ENCODE measurements at places on chromosomes 12 and 14.
A peak's percentile ranks its signal among the peaks of the same experiment; 100 is the strongest.

GRCh38 chr14:64215978-64216377 is 78.2 kb downstream of the ESR2 start:
- DNase-seq = no peak

- DNase-seq = no peak
Measured at GRCh38 chr12:43147878-43148277, 404.1 kb downstream of the ADAMTS20 start.

DNA sequence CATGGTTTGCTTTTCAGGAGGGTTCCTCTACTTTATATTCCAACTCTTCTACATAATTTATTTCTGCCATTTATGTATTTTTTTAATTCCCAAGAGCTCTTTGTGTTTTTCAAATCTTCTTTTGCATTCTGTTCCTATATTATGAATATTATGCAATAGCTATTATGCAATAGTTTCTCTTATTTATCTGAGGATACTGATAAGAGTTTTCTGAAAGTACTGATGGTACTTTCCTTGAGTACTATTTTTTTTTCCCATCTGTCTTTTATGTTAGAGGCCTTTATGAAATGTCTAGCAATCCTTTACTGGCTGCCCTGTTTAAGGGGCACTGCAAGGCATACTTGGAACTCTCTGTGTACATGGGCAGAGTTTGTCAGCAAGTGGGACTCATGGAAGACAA is 93.4 kb downstream of the SLC41A2 start:
- no peak for DNase-seq

DNA sequence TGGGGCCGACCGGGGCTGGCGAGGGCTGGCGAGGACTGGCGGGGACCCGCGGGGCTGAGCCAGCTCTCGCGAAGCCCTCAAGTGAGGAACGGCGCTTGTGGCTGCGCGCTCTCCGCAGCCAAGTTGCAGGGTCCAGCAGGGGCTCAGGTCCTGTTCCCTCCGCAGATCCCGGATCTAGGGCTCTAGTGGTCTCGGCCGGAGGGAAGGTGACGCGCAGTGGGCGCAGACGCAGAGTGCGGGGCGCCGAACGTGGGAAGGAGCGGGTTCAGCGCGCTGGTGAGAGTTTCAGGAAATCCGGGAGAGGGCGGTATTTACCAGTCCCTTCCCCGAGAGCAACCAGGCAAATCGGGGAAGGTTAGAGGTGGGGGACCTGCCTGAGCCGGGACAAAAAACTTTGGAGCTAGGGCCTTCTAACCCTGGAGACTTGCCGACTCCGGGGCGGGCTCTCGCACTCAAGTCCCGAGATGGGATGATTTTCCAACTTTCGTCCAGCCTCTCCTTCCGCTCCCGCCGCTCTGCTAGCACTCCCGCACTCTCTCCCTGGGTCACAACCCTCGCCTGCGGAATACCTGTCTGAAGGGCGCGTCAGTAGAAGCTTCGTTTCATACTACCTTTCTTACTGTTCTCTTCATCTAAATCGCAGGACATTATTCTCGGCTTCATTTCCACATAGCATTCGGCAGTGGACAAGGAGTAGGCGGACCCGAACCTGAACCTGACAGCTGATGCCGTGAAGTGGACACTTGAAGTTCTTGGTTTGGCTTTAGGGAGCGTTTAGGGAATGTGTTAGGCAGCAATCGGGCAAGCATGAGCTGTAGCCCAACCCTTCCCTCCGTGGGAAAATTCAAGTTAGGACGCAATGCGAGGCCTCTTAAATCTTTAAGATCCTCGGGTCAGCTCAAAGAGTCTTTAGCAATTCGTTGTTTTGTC is 13.6 kb upstream of the PAX9 start:
- DNase-seq = peak; percentile 67

DNA sequence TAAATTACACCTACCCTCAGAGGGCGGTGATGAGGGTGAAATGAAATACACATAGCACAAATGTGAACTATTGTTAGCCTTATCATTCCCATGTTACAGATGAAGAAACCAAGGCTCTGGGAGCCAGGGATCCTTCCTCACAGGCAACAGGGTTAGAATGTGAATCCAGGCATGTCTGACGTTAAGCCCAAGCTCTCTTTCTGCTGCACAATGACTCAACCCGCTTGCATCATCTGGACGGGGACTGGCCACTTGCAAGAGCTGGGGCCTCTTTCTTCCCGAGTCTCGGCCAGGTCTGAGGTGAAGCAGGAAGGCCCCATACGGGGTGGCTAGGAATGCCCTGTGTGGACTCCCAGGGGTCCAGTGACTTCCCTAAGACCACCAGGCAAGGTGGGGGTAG is 105.2 kb downstream of the RBM19 start:
- no peak for DNase-seq

GRCh38 chr12:124872068-124872719 is 8.5 kb upstream of the SCARB1 start:
- no peak for DNase-seq

DNA sequence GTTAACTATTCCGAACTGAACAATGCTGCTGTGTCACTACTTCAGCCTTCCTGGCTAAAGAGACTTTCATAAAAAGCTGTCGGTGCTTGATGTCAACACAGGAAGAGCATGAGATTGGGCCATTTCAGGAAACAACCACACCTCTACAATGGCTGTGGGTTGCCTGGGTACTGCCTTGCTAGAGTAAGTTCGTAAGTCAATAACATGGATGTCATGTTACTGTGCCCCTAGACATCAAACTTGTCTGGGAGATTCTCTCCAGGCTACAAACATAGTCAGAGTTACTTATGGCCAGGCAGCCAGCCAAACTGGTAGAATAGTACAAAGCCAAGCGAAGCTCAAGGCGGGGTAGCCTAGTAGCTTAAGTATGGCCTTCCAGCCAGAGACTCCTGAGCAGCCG is 23.1 kb downstream of the MAX start:
- DNase-seq = no peak

DNA sequence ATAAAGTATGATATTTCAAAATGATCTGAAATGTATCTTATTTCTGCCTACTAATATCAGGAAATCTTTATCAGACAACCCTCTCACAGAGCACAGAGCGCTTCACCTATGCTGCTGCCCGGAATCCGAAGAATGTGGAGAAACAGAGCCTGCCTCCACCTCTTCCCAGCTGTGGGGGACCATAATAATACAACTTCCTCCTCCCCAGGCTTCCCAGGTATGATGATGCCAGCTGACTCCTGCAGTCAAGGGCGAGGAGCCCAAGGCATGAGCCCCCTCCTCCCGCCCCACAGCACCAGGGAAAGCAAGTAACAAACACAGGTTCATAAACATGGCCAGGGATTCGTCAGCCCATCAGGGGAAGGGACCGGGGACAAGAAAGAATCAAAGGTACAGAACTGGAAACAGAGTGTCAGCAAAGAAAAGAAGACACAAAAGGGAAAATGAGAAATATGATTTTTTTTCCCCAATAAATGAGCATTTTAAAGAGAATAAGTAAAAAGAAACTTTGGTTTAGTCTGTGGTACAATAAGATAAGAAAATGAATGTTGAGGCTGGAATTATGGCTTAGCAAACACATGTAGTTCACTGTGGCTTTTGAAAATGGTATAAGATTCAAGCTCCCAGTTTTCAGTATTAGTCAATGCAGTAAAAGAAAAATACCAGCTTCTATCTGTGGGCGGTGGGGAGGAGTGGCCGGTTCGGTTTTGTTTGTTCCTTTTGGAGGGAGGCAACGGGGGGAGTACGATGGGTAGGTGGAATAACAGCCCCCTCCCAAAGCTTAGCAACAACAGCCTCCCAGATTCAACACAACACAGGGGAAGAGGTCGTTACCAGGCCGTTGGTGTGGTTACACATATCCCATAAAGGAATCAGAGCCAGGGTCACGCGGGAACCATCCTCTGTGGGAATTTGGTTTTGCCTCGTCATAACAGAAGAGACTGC is 68.3 kb downstream of the SETD3 start:
- no peak for DNase-seq

- DNase-seq = no peak
Measured at GRCh38 chr12:82595941-82596340, 90.8 kb upstream of the TMTC2 start.

DNA sequence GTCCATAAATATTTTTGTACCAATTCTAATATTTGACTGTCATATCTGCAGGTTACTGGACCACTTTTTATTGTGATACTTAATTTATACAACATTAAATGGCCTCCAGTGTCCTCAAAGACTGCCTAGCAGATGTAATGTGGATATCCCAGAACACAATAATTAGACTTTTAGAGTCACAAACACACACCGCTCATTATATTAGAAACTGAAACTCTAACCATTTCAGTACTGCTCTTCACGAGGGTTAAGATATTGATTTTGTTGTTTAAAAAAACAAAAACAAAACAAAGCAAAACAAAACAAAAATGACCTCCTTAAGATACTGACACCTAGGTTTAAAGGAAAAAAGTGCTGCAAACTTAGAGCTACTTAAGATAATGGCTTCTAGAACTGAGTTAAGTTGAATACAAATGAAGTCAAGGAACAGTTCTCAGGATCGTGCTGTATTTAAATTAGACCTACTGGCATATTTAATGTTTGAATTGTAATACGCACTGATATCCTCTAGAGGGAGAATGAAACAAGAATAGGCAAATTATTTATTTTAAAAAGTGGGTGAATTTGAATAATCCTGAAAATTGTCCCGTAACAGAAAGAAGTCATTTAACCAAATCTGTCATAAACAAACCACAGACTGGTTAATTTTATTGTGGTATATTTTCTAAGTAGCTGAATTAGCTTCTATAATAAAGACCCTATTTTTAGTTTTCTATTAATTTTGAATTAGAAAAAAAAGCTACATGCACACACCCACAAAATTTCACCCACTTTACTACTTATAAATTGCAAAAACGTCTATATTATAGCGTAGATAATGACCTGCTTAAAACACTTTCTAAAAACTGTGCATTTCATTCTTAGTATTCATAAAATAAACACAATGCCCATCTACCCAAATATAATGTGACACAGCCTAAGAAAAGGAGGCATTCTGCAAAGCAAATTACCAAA is 395.2 kb upstream of the DCN start:
- DNase-seq = no peak

DNA sequence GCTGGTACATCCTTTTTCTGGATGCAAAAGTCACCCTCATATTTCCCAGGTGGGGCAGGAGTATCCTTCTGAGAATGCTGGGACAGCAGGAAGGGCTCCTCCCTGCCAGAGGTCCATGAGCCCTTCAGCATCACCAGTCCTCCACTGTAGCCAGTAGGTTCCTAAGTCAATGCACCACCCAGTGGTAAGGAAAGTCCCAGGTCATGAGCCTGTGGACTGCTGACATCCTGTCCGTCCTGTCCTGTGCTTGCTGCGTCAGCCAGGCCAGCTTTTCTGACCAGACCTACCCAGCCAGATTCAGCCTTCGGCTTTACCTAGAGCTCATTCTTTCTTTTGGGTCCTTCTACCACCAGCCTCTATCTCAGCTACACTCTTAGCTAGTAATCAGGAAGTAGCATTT is 23.0 kb upstream of the ACTN1 start:
- DNase-seq = no peak

DNA sequence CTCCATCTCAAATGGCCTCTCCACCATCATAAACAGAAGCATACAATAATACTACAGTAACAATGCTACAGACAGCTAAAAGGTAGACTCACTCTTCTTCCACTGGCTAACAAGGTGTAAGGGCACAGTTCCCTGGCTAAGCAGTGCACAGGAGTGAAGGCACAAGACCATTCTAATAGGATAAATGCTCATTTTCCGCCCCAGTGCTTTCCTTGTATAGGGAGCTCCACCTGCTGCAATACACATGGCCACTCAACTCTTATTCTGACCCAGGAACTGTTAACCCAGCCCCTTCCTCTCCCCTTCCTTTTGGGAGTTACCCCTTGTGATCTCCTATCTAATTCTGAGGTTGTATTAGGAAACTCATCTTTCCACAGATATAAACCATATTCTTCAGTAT is 124.6 kb downstream of the KCNK10 start:
- no peak for DNase-seq

DNA sequence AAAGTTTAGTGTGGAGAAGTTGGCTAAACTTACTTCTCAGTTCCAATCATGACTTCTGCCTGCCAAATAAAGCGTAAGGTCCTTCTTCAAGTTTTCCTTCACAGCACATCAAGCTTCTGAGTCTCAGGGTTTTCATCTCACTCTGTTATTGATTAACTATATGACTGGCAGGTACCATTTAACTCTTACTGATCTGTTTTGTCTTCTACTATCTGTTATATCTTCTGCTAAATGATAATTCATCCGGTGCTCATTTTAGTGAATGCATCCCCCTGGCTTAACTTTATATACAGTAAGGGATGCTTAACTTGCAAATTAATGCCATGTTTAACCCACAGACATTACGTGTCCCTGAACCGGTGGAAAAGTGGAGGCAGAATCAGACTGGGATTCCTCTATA is 20.7 kb downstream of the LGR5 start:
- DNase-seq = no peak

DNA sequence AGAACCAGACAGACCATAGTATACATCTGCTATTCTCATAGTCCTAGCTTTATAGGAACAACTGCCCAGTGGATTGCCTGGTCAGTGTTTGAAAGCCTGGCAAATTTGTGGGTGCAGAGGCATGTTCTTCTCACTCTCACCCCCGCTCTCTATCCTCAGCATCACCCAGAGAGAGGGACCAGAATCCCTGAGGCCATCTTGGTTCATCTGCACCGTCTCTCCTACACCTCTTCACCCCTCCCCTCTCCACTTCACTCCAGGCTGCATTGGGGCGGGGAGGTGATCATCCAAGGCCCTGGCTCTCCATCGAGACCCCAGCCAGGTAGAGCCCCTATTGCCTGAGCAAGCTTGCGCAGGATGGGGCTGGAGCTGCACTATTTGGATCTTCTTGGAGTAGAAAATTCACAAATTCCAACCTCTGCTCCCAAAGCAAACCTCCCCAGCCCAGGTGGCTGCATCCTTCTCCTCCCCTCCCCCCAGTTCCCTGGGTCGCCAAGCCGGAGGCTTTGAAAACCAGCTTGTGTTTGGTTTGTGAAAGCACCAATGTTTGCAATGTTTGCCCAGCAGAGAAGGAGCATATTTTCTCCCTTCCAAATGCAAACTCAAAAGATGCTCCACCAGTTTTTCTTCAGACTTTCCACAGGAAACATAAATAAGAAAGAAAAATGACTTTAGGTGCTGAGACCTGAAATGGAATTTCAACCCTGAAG is 18.6 kb upstream of the COL2A1 start:
- no peak for DNase-seq

DNA sequence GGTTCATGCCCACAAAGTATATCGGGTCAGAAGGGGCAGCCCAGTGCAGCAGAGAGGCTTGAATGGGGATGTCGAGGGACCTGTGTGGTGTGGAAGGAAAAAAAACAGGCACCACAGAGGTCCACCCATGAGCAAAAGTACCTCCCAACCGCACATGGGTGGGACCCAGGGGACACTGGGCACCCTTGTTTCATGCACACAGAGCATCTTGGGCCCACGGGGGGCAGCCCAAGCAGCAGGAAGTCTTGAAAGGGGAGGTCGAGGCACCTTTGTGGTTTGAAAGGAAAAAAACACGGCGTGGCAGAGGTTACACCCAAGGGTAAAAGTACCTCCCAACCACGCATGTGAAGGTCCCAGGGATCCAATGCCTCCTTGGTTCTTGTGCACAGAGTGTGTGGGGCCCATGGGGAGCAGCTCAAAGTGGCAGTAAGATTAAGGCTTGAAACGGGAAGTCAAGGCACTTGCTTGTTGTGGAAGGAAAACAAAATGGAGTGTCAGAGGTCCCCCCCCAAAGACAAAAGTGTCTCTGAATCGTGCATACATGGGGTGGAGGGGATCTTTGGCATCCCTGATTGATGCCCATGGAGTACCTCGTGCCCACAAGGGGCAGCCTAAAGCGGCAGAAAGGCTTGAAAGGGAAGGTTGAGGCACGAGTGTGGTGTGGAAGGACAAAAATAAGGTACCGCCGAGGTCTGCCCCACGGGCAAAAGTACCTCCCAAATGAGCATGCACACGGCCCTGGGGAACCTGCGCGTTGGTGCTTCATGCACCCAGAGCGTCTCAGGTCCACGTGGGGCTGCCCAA is 575.5 kb downstream of the ALG10 start:
- peak; percentile 37 for DNase-seq

- no peak for DNase-seq
Measured at GRCh38 chr14:81415781-81416180, 15.7 kb upstream of the STON2 start.

Data from upper lobe of right lung (tissue), 1 donor.